Ureter (tissue), 1 donor: ENCODE measurements at places on chromosomes 4 and X. TPM values are rescaled to one million over a fixed set of nuclear protein-coding genes. Genes with fewer than 3 reads are reported as not detected.

DNA sequence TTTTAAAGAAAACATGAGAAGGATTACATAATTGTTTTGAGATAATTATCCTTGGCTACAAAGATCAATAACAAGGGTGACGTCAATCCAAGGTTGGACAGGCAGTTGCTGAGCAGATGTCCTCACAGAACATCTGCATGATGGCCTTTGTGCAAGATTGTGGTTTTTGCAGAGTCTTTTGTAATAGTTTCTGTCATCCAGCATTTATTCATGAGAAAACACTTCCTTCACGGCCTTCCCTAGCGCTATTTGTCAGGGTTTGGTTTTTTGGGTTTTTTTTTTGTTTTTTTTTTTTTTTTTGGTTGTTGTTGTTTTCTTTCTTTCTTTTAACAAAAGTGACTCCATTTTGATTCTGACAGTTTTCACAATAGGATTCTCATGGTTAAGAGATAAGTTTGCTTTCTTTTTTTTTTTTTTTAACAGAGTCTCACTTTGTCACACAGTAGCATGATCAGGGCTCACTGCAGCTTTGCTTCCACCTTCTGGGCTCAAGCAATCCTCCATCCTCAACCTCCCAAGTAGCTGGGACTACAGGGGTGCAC lies 31.5 kb upstream of the ELF2 start:
- DNase-seq, result peak; percentile 45

GRCh38 chr4:29079260-29079659 lies 1640.9 kb upstream of the PCDH7 start:
- no peak for DNase-seq

DNA sequence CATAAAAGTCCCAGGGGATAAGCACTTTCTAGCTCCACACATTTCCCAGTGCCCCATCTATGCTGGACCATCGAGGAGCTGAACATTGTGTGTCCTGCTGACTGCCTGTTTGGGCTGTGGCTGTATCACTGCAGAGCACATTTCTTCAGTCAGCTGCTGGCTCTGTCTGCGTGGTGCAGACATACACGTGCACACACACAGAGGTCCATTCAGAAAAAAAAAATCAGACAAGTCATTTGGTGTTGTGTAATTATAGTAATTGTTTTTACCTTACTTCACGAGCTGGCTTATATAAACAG lies 1.1 kb upstream of the PDLIM3 start:
- DNase-seq, result no peak

DNA sequence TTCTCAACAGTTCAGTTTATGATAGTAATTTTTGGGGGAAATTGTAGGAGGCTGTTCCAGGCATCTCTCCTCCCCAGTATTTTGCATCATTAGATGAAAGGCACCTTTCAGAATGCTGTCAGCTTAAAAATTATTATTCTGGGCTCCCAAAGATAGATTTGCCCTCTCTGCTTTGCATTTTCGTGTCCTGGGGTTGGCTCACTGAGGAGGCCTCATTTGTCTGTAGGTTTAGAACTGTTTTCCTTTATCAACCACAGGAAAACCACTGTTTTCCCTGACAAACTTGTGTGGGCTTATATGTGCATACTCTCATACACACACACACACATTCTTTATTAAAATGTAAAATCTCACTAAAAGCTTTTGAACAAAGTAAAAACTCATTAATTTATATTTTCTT lies 197.2 kb upstream of the VCX3A start:
- no peak for DNase-seq

GRCh38 chr4:10715135-10715534 lies 30.6 kb upstream of the CLNK start:
- no peak for DNase-seq

DNA sequence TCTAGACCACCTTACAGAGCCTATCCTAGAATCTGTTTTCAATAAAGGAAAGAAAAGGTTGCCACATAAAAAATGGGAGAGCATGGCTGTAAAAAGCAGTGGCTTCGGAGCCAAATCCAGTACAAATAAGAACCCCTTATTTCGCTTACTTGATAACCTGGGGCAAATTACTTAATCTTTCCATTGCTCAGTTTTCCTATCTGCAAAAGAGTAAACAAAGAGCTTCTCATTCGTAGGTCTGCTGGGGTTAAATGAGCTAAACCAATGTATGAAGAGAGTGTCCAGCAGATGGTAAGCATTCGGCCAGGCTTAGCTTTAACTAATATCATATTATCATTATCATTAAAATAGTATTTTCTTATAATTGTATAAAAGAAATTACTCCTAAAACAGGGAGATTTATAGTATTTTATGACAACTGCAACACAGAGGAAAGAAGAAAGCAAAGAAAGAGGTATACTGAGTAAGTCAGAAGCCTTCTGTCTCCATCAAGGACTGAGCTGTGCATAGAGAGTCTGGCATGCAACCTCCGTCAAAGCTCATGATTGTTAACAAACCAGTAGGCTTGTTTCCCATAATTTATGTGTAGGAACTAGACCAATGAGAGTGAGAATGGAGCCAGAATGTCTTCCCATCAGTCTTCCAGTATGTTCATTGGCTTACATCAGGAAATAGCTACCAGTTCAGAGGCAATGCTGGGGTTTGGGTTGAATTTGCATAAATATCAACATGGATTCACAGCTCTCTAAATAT lies 364.9 kb downstream of the UNC5C start:
- no peak for DNase-seq

DNA sequence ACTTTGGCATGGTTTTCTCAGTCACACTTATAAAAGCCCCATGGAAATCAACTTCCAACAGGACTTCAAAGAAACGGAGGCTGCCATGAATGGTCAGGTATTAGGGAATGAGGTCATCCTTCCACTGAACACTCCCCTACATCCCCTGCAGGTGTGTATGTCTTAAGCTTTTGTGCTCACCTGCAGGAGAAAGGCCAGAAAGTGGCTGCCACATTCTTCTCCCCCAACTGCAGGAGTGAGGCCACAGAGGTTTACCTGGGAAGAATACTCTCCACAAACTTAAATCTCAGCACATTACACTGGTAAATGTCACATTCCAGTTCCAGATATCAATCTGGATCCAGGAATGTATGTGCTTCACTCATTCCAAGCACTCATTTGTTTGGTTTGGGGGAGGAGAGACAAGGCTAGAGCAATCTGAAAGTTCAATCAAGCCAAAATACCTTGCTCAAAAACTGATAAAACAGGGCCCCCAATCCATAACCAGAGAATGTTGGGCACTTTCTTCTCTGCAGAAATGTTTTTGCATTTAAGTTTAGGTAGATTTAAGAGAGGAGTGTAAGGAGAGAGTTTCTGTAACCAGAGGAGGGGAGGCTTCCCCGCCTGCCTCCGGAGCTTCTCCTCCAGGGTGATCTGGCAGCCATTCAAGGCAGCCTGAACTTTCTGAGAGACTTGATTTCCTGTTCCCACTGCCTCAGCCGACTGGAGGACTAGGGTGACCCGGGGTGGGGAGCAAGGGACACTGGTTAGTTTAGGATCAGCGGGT lies 15.4 kb downstream of the FAM9C start:
- no peak for DNase-seq

DNA sequence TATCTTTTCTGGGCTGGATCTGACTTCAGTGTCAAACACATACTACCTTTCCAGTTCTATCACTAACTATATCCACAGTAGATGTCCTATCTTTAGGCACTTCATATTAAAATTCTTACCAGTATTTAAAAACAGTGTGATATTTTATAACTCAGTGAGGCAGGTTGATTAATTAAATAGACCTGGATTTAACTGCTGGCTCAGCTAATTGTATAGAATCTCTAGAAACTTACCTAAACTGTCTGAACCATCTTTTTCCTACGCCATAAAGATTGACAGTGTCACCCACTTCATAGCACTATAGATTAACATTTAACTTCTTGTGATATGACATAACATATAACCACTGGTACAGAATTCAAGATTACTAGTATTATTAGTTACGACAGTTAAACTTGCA lies 935.3 kb downstream of the FAT4 start:
- no peak for DNase-seq

DNA sequence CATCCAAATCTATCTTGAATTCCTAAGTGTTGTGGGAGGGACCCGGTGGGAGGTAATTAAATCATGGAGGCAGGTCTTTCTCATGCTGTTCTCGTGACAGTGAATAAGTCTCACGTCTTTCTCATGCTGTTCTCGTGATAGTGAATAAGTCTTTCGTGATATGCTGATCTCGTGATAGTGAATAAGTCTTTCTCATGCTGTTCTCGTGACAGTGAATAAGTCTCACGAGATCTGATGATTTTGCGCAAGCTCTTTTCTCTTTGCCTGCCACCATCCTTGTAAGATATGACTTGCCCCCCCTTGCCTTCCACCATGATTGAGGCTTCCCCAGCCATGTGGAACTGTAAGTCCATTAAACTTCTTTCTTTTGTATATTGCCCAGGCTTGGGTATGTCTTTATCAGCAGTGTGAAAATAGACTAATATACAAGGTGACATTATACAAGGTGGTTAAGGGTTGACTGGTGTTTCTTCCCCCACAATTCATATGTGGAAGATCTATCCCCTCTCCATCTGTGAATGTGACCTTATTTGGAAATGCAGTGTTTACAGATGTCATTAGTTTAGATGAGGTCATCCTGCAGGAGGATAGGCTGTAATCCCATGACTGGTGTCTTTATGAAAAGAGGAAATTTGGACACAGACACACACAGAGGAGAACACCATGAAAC lies 27.6 kb downstream of the ARSD start:
- DNase-seq, result no peak

GRCh38 chr4:538542-539142 lies 37.5 kb downstream of the TMEM271 start:
- DNase-seq, result no peak

Gene SPATA4
- not detected for total RNA-seq

Gene CLNK
- total RNA-seq, result 0.31 TPM

Gene L1CAM
- total RNA-seq, result 3.8 TPM

Gene SETD7
- 34.9 TPM for total RNA-seq

Gene INPP4B
- 84.9 TPM for total RNA-seq

Gene DAPP1
- 25.3 TPM for total RNA-seq

Gene STOX2
- total RNA-seq, result 38.1 TPM
